Tibial artery (tissue), 4 donors: ENCODE measurements at places on chromosomes 4 and X.

- no peak for DNase-seq
- no peak overlapping the region for H3K27ac ChIP-seq
- no peak overlapping the region for H3K4me3 ChIP-seq
Measured at GRCh38 chr4:88447371-88448095, 9.4 kb upstream of the HERC5 start.

DNA sequence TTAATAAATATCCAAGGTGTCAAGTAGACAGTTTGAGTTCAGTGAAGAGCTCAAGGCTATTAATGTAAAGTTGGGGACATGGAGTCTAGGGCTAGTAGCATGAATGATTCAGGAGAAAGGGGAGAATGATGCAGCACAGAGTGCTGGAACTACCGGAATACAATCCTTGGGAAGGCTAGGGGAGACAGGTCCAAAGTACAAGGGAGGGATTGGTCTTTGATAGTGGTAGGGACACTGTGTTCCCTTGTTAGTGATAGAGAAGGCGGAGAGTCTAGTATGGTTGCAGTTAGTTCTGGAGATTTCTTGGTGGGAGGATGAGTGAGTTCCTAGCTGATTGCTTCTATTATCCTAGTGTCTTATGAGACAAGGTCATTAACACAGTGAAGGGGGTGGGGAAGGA lies 8.7 kb downstream of the GCNA start:
- no peaks in the 10 kb centered on the region for H3K36me3 ChIP-seq
- H3K27me3 ChIP-seq: no peaks in the 10 kb centered on the region
- H3K4me1 ChIP-seq: no peaks in the 10 kb centered on the region
- H3K27ac ChIP-seq: no peak overlapping the region
- H3K4me3 ChIP-seq: no peak overlapping the region
- no peak for DNase-seq

GRCh38 chr4:169305651-169306050 lies 34.9 kb upstream of the SH3RF1 start:
- H3K27ac ChIP-seq: no peak overlapping the region
- DNase-seq: no peak
- no peaks in the 10 kb centered on the region for H3K27me3 ChIP-seq
- H3K4me1 ChIP-seq: no peaks in the 10 kb centered on the region
- H3K4me3 ChIP-seq: no peak overlapping the region

DNA sequence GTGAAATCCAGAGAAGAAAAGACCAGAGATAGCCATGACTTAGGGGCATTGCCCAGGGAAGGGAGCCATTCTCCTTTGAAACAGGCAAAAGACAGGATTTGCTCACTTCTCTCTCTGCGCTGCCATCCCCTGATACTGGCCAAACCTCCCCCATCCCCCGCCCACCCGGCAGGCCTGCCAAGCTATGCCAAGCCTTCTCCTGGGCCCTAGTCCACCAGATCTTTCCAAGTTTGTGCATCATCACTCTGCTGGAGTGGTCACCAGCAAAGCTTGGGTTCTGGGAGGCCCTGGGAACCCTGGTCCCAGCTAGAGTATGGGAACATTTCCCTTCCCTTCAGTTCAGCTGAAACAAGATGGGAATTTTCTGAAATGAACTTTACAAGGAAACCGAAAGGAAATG lies 18.4 kb downstream of the EFNB1 start:
- H3K27ac ChIP-seq: no peak overlapping the region
- no peak for DNase-seq
- H3K36me3 ChIP-seq: no peaks in the 10 kb centered on the region
- no peaks in the 10 kb centered on the region for H3K27me3 ChIP-seq

DNA sequence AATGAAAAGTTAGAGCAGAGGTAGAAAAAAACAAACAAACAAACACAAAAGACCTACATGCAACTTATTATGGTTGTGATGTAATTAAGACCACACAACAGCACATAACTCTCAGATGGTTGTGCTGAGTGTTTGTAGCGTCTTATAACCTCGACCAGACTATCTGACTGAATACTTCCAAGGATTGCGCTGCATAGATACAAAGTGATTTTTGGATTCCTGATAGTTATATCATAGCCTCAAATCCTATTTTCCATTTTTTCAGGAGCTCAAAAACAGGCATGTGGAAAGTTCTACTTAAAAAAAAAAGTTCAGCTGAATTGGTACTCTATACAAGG lies 236.1 kb downstream of the SPRY1 start:
- no peaks in the 10 kb centered on the region for H3K4me1 ChIP-seq
- H3K4me3 ChIP-seq: no peak overlapping the region
- H3K27ac ChIP-seq: no peak overlapping the region
- no peaks in the 10 kb centered on the region for H3K36me3 ChIP-seq

GRCh38 chr4:154622598-154622997 lies 10.1 kb upstream of the FGG start:
- no peak overlapping the region for H3K4me3 ChIP-seq
- H3K36me3 ChIP-seq: no peaks in the 10 kb centered on the region
- H3K4me1 ChIP-seq: no peaks in the 10 kb centered on the region
- no peak overlapping the region for H3K27ac ChIP-seq
- no peaks in the 10 kb centered on the region for H3K27me3 ChIP-seq

DNA sequence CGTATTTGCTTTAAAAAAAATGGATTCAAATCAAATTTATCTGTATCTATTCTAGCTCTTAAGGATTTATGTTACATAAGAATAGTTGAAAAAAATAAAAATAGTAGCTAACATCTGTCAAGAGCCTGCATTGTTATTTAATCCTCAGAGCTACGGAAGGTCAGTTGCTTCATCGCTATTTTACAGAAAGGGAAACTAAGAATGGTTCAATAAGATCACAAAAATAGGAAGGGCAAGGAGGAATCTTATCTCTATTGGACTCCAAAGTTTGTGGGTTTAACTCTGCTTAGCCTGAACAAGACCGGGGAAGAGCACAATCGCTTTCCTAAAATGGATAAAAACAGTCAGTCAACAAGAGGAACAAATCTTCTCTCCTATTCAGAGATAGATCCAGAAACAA lies 270.2 kb upstream of the SMIM31 start:
- no peak for DNase-seq
- H3K27ac ChIP-seq: no peak overlapping the region
- no peaks in the 10 kb centered on the region for H3K36me3 ChIP-seq
- H3K4me1 ChIP-seq: no peaks in the 10 kb centered on the region
- no peaks in the 10 kb centered on the region for H3K27me3 ChIP-seq

GRCh38 chr4:8410066-8410625 lies 30.4 kb downstream of the ACOX3 start:
- peak overlapping the region; percentile 30 for H3K27ac ChIP-seq
- H3K27me3 ChIP-seq: no peaks in the 10 kb centered on the region
- H3K4me1 ChIP-seq: peaks cover 14% of the 10 kb centered on the region
- no peak overlapping the region for H3K4me3 ChIP-seq

DNA sequence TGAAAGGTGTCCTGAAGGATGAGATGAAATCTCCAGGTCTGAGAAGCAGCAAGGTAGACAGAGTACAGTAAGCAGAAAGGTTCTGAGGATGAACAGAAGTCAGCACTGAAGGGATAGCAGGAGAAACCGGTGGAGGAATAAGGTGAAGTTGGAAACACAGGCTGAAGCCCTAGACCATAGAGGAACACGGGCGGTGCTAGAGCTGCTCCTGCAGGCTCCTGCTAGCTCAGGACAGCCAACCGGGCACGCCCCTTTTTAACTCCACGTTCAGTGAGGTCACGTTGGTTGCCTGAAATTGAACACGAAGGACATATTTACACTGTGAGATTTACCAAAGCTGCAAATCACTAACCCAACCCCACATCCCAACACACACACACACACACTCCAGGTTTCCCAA lies 1886.4 kb upstream of the AGA start:
- H3K36me3 ChIP-seq: no peaks in the 10 kb centered on the region
- H3K4me3 ChIP-seq: no peak overlapping the region
- H3K27ac ChIP-seq: no peak overlapping the region
- H3K4me1 ChIP-seq: no peaks in the 10 kb centered on the region

- DNase-seq: no peak
- H3K4me3 ChIP-seq: no peak overlapping the region
- peak overlapping the region; percentile 54 for H3K27ac ChIP-seq
- no peaks in the 10 kb centered on the region for H3K27me3 ChIP-seq
Measured at GRCh38 chr4:159435561-159436023, 332.7 kb downstream of the RAPGEF2 start.

GRCh38 chr4:10732235-10732913 lies 47.8 kb upstream of the CLNK start:
- no peaks in the 10 kb centered on the region for H3K27me3 ChIP-seq
- DNase-seq: no peak
- H3K4me3 ChIP-seq: no peak overlapping the region
- no peaks in the 10 kb centered on the region for H3K4me1 ChIP-seq

GRCh38 chr4:171117457-171117856 lies 695.7 kb upstream of the GALNTL6 start:
- no peak overlapping the region for H3K4me3 ChIP-seq
- H3K27me3 ChIP-seq: no peaks in the 10 kb centered on the region
- H3K27ac ChIP-seq: no peak overlapping the region
- H3K36me3 ChIP-seq: no peaks in the 10 kb centered on the region
- H3K4me1 ChIP-seq: no peaks in the 10 kb centered on the region
- no peak for DNase-seq

GRCh38 chrX:6383917-6384316 lies 151.0 kb downstream of the VCX3A start:
- no peaks in the 10 kb centered on the region for H3K36me3 ChIP-seq
- H3K27ac ChIP-seq: no peak overlapping the region
- no peak overlapping the region for H3K4me3 ChIP-seq
- DNase-seq: no peak
- no peaks in the 10 kb centered on the region for H3K4me1 ChIP-seq

DNA sequence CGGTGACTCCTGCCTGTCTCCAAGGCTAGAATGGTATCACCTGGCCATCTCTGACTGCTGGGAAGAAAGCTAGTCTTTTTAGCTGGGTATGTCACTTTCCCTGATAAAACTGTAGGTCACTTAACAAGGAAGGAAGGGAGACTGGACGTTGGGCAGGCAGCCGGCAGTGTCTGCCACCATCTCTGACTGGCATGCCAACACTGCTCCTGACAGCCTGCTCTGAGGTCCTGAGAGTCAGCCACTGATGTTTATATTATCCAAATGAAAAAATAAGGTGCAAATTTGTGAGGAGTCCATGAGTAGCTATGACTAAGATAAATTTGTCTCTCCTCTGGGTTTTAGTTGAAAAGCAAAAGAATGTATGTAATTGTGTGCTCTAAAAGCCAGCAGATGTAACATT lies 77.2 kb downstream of the SNX25 start:
- H3K27ac ChIP-seq: peak overlapping the region; percentile 63
- no peaks in the 10 kb centered on the region for H3K27me3 ChIP-seq
- peaks cover 11% of the 10 kb centered on the region for H3K36me3 ChIP-seq
- H3K4me3 ChIP-seq: peak overlapping the region; percentile 1
- no peak for DNase-seq

- no peak overlapping the region for H3K4me3 ChIP-seq
- H3K4me1 ChIP-seq: no peaks in the 10 kb centered on the region
- no peak for DNase-seq
- no peak overlapping the region for H3K27ac ChIP-seq
Measured at GRCh38 chr4:93841803-93842345, 13.3 kb downstream of the ATOH1 start.

- no peak overlapping the region for H3K4me3 ChIP-seq
- no peaks in the 10 kb centered on the region for H3K27me3 ChIP-seq
- no peak for DNase-seq
- no peaks in the 10 kb centered on the region for H3K36me3 ChIP-seq
Measured at GRCh38 chrX:54824722-54825121, 17.2 kb downstream of the MAGED2 start.

DNA sequence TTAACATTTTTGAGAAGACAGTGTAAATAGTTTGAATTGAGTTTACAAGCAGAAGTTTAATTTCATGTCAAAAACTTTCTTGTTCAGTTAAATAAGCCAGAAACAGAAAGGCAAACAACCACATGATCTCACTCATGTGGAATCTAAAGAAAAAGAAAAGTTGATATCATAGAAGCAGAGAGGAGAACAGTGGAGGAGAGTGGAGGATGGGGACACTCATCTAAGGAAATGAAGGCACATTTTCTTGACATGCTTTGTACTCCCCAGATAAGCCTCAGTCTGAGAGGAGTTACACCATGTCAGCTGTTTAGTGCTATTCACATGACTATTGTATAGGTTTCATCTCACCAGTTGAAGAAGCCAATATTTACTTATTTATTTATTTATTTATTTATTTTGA lies 13.5 kb downstream of the SNCA start:
- H3K27ac ChIP-seq: no peak overlapping the region
- no peak overlapping the region for H3K4me3 ChIP-seq
- no peaks in the 10 kb centered on the region for H3K36me3 ChIP-seq
- no peaks in the 10 kb centered on the region for H3K27me3 ChIP-seq
- H3K4me1 ChIP-seq: no peaks in the 10 kb centered on the region

DNA sequence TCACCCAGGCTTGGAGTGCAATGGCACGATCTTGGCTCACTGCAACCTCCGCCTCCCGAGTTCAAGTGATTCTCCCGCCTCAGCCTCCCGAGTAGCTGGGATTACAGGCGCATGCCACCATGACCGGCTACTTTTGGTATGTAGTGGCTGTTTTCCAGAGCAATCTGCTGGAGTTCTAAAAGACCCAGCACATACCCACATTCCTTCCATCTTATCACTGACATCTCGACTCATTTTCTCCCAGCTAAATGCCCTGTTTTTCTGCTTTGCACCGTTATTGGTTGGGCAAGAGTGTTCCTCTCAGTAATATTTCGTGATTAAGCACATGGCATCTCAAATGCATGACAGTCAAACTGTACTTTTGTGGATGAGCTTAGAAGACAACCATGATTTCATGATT lies 53.7 kb downstream of the PRKX start:
- no peaks in the 10 kb centered on the region for H3K27me3 ChIP-seq
- no peaks in the 10 kb centered on the region for H3K36me3 ChIP-seq
- H3K4me3 ChIP-seq: no peak overlapping the region
- no peak for DNase-seq

- no peak overlapping the region for H3K4me3 ChIP-seq
- H3K27ac ChIP-seq: no peak overlapping the region
- no peaks in the 10 kb centered on the region for H3K27me3 ChIP-seq
- no peaks in the 10 kb centered on the region for H3K36me3 ChIP-seq
- H3K4me1 ChIP-seq: peaks cover 3% of the 10 kb centered on the region
- DNase-seq: no peak
Measured at GRCh38 chr4:8332891-8333331, 63.4 kb downstream of the HTRA3 start.

DNA sequence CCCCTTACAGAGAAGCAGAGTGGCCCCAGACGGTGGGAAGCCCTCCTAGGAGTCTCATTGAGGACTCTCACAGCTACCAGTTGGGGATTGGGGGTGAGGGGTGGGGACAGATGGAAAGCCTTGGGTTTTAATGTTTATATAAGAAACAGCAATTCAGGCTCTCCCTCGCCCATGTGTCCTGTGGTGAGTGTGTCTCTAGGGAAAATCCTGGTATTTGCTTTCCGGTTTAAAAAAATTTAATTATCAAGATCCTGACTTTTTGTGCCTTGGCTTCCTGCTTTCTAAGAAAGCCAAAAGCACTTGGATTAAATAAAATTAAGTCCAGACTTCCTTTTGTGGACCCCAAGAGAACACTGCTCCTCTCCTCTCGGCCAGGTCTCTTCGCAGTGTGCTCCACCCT lies 93.8 kb downstream of the SOWAHB start:
- no peak overlapping the region for H3K4me3 ChIP-seq
- no peaks in the 10 kb centered on the region for H3K4me1 ChIP-seq
- no peaks in the 10 kb centered on the region for H3K27me3 ChIP-seq

DNA sequence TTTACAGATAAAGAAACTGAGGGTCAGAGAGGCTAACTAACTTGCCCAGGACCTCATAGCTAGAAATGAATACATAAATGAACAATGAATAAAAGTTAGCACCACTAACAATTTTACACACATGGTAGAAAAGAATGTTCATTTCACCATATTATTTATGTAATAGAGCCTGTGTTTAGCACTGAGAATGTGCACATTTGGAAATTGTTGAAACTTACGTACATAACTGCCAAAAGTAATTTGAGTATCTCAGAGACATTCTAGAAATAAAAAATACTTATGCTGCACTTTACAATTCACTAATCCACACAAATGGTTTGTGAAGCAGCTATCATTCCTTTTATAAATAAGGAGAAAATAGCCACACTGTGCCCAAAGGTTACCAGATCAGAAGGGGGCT lies 9.9 kb downstream of the CASK start:
- H3K36me3 ChIP-seq: no peaks in the 10 kb centered on the region
- no peak overlapping the region for H3K4me3 ChIP-seq
